ENCODE measurements at places on chromosomes 2 and 18.

DNA sequence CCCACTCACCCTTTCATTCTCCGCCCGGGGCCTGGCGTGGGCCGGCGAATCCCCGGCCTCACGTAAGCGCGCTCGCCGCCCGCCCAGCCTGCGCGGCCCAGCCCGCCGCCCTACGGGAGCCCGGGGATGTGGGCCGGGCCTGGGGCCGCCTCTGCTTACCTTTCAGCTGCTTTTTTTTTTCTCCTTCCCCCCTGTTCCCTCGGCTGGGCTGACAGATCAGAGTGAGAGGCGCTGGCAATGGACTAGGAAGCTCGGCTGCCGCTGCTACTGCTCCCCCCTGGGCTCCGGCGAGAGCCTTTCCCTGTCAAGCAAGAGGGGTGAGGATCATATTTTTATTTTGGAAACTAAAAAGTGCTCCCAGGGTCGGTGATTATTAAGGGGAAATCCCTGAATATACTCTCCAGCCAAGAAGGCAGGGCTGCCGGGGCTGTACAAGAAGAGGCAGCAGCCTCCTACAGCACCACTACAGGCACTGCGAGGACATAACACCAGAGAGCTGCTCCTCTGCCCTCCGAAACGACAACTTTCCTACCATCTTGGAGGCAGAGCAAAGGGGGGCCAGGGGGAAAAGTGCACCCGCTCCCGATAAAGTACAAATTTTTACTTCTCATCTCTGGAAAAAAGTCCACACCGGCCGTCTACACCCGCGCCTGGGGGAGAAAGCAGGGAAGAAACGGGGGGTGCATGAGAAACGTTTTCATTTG lies at the start of gene INO80D:
TSS of gene INO80D (minus strand) at position 433 of the 704 bp plus-strand sequence. CDS start 23,158 bp downstream, outside the sequence.
- peak; percentile 77 for DNase-seq

DNA sequence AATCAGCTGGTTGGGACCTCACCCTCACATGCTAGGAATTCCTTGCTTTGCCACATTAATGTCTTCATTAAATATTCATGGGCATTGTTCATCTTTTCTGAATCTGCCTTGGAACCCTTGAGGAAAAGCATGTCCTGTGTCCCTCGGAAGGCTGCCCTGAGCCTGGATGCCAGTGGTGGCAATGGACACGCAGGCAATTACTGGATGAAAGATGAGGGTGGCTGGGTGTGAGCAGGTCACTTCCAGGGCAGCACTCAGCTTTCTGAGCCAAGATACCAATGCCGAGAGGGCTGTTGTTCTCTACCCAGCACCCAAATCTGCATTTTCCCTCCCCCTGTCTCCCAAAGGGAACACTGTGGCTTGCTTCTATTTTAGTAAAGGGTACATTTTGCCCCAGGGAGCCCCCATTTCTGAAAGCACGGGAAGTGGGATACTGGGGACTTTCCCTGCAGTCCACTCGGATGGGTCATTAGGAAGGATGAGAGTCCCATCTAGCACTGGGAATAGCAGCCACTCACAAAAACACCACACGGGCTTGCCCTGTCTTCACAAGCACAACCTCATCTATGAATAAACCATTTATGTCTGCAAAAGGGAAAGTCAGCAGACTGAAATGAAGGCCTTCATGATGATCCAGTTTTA lies 234.8 kb downstream of the SOX11 start:
- DNase-seq: no peak

DNA sequence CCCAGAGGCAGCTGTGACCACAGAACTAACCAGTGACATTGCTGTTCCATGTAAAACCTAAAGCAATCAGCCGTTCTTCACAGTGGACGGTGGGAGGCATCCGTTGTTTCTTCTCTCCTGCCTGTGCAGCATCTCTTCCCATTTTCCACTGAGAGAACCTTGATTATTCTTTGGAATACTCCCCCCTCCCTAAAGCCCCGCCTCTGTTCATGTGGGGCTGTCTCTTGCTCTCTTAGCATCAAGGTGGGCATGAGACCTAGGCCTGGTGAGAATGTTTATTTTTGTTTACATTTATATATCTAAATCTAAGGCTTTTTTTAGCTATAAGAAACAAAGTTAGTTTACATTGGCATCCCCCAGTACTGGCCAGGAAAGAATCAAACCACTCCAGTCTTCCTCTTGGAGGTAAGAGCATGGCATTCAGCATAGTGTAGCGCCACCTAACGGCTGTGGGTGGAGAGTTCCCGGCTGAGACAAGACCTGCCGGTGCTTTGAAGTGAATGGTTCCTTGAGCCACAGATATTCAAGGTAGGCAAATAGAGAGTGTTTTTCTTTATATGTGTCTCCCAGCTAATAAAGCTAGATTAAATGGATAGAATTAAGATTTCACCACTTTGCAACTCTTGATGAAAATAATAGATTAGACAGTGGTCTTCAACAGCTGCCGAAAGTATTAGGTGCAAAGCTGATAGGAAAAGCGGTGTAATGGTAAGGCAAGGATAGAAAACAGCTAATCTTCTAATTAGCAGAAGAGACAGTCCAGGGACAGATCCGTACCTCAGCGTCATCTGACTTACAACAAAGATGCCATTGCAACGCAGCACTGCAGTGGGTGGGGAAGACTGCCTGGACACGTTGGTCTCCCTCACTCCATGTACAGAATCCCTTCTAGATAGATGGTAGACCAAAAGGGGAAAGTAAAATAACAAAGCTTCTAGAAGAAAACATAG lies 219.6 kb upstream of the RAB12 start:
- DNase-seq: no peak

DNA sequence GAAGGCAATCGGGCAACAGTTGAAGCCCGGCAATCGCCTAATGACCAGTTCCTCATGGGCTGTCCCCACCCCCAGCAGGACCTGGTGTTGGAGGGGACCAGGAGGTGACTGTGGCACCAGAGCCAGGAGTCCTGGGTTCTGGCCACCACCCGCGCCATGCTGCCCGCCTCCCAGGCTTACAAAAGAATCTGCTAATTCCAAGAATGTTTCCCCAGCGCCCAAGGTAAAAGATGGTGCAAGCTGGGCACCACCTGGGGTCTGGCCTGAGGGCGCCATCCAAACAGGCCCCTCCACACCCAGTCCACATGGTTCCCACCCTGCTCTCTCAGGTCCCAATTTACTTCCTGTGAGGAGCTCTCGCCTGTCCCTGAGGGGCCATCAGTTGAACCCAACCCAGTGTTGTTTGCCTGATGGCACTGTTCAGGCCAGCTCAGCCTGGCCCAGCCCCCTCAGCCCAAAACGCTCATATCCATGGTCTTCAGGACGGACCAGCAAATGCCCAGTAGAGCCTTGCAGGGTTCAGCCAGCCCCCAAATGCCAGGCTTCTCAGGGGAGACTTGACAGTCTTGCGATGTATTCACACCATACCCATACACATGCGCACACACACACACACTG lies 5.1 kb downstream of the SDC1 start:
- no peak for DNase-seq

DNA sequence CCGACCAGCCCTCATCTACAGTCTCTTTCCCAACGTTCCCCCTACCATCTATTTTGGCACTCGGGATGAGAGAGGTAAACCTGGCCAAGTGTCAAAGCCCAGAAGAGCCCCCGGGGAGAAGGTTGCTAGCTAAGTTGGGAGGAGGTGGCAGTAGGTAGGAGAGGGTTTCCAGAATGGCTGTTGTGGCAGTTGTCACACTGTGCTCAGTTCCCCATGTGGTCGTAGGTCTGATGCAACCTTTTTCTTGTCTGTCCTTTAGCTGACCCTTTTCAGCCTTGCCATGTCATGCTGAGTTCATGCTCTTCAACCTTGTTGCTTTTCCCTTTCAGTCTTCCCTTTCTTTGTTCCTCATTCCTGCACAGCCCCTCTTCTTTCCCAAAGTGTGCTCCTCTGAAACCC lies 34.5 kb downstream of the TTLL4 start:
- DNase-seq: no peak

- no peak for DNase-seq
Observed at GRCh38 chr18:22318745-22319407, 98.8 kb downstream of the CTAGE1 start.

DNA sequence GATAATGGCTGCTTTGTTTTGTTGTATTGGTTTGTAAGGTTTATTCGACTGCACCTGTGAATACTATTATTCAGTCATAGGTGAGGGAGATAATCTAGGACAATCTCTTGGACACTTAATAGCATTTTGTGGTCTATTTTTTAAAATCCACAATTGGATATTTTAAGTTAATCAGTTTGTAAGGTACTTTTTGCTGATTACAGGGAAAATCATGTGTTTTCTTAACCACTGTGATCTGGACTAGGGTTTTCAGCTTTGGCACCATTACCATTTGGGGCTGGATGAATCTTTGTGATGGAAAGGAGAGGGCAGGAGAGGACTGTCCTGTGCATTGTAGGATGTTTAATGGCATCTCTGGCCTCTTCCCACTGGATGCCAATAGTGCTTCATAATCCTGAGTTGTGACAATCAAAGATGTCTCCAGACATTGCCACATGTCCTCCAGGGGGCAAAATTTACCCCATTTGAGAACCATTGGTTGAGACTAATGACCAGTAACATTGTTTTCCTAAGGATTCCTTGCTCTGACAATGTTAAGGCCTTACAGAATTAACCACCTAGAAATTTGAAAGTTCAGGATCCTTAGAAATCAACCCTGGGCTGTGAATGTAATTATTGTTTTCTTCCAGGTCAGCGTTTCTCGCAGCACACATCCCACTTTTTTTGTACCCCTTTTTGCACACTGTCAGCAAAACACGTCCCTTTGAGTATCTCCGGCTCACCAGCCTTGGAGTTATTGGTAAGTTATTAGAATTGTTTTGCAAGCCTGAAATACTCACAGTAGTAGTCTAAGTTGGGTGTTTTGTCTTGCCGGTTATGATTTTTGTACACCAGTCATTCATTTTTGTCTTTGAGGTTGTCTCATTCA lies 15.6 kb downstream of the CNOT9 start:
- no peak for DNase-seq

DNA sequence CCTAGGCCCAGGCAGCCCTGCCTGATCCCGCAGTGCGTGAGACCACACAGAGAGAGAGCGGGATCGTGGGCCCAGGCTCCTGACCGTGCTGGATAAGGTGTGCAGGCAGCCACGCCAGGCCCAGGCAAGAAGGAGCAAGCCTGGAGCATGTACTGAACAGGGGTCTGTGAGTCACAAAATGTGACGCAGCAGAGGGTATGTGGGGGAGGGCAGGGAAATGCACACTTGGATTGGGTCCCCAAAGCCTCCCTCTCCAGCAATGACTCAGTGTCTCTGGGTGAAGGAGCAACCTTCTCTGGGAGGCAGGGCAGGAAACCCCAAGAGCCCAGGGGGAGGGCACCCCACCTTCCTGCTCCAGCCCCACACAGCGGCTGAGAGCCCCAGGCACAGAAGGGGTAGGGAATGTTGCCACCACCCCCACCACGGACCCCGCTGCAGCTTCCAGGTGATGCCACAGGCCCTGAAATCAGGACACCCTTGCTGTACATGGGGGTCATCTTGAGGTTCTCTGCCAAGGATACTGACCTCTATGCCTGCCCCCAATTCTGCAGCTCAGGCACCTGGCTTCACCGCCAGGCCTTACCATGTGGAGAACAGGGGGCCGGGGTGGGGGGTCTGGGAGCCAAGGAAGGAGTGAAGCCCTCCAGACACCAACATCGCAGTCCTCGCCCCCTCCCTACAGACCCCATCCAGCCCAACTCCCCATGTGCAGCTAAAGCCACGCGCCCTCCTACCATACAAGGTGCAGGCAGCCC lies 1.3 kb upstream of the GPC1 start:
- DNase-seq: no peak

DNA sequence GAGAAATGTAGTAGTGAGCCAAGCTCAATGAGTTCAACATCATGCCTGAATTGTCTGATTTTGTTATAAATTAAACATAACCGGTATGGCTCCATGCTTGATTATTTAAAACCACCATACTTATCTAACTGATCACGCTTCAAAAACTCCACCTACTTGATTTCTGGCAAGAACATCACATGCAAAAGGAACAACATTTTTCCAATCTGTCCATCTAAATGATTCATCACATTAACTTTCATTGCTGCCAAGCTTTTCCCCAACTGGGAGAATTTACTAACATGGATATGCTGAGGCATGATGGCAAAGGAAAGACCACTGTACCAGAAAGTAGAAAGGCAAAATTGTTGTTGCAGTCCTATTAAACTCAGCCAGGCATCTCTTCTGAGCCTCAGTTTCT lies 286.8 kb downstream of the TRIB2 start:
- no peak for DNase-seq

- no peak for DNase-seq
Observed at GRCh38 chr18:78813936-78814710, 165.5 kb upstream of the SALL3 start.

DNA sequence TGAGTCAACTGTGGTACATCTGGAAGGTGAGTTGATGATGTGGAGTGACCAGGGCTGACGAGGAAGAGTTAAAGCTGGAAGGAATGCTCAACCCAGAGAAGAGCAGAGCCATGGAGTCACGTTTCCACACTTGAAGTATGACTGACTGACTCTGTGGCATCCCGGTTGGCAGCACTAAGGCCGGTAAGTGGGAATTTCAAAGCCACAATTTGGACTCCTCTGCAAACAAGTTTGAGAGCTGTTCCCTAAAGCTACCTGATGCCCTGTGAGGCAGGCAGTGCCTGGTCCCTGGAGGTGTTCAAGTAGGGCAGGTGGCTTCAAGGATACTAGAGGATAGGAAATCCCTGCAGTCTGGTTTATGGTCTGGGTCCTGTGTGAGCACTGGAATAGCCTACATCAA lies 69.3 kb upstream of the ITGB6 start:
- no peak for DNase-seq

DNA sequence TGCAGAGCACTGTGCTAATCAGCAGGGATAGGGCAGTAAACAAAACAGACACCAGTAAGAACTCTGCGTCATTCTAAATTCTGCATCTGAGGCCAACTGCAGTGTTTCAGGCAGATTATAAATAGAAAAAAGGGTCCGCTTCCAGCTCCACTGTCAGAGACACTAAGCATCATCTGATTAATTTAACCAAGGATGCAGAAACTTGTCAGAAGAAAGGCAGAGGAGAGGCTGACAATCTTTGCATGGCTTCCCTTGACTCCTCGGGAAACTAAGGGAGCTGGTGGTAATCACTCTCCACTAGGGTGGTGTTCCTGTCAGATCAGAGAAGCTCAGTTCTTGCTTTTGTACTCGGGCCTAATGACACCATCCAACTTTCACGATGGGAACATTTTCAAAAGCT lies 123.5 kb downstream of the DNAH6 start:
- DNase-seq: no peak

DNA sequence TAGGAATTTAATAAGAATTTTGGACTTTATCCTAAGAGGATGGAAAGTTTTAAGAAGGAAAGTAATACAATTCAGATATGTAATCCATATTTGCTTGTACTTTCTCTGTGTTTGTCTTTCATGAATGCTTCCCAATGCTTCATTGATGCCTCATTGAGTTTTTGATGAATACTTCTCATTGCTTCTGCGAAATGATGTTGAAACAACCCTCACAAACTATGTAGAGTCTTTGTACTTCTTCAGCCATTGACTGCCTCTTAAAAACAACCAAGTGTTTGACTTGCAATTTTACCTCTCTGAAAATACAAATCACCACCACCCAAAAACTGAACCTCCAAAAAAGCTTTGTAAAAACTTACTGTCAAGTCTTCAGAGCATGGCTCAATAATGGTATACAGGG lies 424.1 kb downstream of the ERBB4 start:
- DNase-seq: no peak

Data from DMS 273 treated with DMSO at 0.1 percent for 48 hours (cell line).